ENCODE measurements at places on chromosomes 2 and 18.
A peak's percentile ranks its signal among the peaks of the same experiment; 100 is the strongest.

DNA sequence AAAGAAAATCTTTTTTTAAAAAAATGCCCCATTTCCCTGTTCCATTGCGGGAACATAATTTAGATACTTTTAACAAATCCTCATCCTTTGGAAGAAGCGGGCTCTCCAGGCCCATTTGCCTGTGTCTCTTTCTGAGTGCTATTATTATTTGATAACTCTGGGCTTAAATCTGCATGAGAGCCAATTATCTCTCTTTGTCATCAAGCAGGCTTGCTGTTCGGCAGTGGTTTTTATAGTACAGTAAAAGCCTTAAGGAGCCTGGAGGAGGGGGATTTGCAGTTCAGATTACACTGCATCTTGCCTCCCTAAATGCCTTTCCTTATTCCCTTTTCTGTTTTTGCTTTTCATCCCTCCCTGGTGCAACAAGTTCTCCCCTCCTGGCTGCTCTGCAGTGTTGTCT, 50.6 kb downstream of the CELF4 start:
- DNase-seq: no peak

DNA sequence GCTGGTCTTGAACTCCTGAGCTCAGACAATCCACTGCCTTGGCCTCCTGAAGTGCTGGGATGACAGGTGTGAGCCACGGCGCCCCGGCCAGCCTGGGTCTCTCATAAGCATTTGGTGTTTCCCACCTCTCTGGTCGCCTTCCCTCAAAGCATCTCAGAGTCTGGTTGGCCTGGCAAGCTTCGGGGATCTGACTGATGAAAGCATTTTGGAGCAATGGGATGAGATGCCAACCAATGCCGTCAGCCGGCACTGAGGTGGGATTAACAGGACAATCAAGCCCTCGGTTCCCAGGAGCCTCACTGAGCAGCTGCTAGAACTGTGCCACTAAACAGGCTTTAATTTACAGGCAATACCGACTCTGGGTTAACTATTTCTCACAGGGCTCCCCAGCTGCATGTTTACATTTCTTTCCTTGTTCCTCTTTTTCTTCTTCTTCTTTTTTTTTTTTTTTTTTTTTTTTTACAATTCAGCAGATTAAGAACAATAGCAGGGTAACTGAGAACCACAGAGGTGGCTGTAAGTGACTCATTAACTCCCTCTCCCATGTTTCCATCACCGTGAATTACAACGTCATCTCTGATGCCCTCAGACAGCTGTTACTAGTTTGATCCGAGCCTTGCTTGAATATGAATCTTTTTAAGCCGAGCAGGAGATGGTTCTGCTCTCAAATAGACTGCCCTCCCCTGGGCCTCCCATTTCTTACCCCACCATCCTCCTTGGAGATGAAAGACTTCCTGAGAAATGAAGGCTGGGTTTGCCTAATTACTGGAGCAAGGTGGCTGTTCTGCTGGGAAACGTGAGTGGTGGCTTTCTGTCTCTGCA, 37.9 kb downstream of the ODC1 start:
- no peak for DNase-seq

GRCh38 chr18:31931163-31931885, 11.6 kb downstream of the TRAPPC8 start:
- no peak for DNase-seq

GRCh38 chr2:109032229-109032820, 43.3 kb upstream of the EDAR start:
- no peak for DNase-seq

GRCh38 chr2:64846177-64846576, 143.0 kb upstream of the SLC1A4 start:
- no peak for DNase-seq

- no peak for DNase-seq
Measured at GRCh38 chr2:27131429-27131828, 3.0 kb downstream of the PREB start.

GRCh38 chr18:33833842-33834241, 255.8 kb downstream of the ASXL3 start:
- no peak for DNase-seq

DNA sequence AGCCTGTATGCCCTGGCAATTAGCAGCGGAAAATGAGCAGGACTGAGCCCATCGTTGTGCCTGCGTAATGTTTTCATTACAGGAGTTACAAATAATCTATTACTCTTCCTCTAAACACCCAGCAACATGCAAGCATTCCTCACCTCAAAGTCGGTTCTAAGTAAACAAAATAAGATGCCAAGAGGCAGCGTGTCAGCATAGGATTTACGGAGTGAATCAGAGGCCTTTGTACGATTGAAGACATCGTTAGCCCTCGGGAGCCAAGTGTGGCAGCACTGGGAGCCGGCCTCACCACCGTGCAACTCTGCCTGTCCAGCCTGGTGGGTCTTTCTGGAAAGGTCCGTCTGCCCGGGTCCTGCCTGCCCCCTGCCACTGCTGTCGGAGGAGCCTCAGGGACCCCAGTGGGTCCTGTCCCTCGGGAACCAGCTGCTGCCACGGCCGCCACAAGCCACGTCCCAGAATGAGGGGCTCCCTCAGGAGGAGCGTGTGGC, 80.1 kb upstream of the CTDP1 start:
- DNase-seq: no peak

DNA sequence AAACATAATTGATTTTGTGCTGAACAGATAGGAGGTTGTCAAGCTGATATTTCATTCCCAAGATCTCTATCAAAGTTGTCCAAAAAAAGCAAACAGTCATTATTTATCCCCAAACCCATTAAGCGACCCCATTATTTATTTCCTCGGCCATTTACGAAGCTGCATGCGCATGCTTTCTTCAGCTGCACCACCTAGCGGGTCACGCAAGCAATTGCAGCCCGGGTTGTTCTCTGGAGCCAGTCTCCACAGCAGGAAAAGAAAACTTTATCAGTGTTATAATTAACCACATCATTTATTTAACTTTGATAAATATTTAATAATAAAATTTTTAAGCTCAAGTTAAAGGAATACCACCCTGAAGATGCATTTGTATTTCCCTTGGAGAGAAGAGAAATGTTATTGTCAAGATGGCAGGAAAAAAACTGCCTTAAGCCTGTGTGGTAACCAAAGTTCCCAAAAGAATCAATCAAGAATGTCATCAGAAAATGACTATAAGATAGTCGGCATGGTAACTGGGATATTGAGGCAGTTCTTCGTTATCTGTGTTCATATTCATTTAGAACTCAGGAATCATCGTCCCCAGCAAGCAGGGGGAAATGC, 304.7 kb downstream of the FBXO15 start:
- peak; percentile 3 for DNase-seq

- no peak for DNase-seq
Measured at GRCh38 chr2:215000721-215001120, 137.7 kb downstream of the ABCA12 start.

DNA sequence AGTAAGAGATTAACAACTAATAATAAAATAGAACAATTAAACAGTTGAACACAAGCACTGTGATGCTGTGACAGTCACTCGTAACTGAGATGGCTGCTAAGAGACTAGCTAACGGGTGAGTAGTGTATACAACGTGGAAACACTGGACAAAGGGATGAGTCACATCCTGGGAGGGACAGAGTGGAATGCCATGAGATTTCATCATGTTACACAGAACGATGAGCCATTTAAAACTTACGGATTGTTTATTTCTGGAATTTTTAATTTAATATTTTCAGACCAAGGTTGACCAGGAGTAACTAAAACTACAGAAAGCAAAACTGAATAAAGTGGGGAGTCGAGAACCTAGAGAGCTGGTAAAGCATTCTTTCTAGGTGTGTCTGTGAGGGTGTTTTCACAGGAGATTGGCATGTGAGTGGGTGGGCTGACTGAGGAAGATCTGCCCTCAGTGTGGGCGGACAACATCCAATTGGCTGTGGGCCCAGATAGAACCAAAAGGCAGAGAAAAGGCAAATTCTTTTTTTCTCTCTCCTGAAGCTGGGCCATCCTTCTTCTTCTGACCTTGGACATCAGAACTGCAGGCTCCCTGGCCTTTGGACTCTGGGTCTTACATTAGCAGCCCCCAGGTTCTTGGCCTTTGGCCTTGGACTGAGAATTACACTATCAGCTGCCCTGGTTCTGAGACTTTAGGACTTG, 14.6 kb downstream of the TMSB10 start:
- no peak for DNase-seq

DNA sequence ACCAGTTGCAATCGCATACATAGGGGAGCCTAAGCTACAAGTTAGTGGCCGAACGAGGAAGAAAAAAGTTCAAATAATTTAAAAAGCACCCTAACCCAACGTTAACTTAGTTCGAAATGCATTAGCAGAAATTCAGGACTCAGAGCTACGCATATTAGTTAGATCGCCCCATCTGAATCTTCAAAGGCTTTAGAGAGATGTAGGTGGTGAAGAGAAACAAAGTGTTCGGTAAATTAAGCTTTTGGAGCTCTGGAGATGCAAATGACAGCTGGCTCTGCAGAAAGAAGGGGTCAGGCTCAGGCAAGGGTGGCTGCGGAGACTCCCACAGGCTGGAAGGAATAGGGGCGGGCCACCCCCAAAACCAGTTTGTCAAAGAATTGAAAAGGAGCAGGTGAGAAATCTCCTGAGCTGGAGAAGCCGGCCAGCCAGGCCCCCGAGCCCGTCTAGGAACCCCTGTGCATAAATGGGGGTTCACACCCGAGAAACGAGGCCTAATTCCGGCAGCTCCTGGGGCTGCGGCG, 621 bp downstream of the TXNL1 start:
- no peak for DNase-seq

DNA sequence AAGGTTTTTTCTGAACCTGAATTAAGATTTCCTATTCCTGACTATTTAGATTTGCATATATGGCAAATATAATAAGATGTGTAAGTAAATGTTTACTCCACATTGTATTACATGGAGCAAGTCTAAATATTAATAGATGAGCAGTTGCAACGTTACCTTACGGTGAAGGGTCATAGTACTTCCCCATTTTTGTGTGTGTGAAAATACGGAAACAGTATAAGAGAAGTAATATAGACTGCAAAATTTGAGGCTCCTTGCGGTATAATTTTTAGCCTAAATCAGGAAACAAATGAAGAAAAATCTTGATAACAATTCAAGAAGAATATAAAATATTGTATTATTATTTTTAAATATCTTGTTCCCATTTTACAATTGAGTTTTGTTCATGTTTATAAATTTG, 434.2 kb downstream of the GRB14 start:
- DNase-seq: no peak

GRCh38 chr2:47174733-47175361, 19.7 kb upstream of the STPG4 start:
- no peak for DNase-seq

- DNase-seq: no peak
Measured at GRCh38 chr2:119760237-119760955, 674 bp downstream of the PTPN4 start.

GRCh38 chr18:56825321-56825720, 174.2 kb downstream of the WDR7 start:
- DNase-seq: no peak

GRCh38 chr2:165191096-165191728, 12.6 kb downstream of the SCN3A start:
- DNase-seq: no peak

- DNase-seq: no peak
Measured at GRCh38 chr18:59575995-59576394, 121.2 kb downstream of the CCBE1 start.

- DNase-seq: no peak
Measured at GRCh38 chr2:31505111-31505510, 75.6 kb downstream of the SRD5A2 start.

DNA sequence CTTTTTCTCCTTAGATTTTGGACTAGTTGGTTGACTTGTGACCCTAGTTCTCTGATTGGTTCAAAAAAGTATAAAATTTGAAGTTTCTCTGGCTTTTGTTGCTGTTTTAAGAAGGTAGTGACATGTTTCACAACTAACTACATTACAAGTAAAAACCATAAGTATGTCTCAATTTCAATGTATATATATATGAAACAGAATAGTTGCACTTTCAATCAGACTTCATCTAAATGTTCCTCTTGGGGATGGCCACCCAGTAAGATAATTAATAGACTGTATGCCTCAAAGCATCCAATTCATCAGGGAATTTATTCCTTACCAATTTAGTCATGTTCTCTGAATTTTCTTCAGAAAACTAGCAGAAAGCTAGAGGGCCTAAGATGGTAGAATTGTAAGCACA, 259.7 kb downstream of the RPRM start:
- no peak for DNase-seq

- DNase-seq: no peak
Measured at GRCh38 chr2:127655209-127656073, 9.5 kb downstream of the GPR17 start.

DNA sequence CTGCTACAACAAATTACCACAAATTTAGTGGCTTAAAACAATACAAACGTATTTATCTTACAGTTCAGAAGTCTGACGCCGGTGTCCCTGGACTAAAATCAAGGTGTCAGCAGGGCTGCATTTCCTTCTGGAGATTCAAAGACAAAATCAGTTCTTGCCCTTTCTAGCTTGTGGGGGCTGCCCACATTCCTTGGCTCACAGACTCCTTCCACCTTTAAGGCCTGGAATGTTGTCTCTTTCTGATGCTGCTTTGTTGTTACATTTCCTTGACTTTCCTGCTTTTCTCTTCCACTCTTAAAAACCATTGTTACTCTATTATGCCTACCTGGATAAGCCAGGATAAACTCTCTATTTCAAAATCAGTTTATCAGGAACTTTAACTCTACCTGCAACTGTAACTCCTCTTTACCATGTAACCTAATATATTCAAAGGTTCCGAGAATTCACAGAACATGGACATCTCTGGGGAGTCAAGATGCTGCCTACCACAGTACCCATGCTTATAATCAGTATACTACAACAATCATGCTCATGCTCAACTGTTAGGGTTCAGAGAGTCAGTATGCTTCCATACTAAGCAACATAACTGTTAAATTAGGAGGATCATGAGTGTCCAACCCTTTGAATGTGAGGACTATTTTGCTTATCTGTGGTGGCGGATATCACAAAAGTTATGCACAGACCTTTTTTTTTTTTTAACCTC, 27.4 kb downstream of the YES1 start:
- no peak for DNase-seq

DNA sequence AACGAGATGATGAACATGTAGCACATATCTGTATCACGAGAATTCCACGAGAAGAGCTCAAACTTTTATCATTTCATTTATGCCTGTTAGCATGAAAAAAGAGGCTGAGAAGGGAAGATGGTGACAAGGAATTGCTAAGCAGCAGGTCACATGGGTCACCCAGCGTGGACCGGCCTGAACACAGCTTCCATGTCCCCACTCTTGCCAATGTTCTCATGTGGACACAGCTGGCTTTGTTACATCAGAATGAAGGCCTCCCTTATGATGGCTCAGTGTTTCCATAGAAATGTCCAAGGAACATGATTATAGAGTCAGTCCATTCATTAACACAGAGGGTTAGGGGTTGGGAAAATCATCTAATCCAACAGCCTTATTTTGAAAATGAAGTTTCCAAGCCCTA, 215.4 kb downstream of the CMPK2 start:
- DNase-seq: no peak

GRCh38 chr2:54419388-54419787, 36.7 kb upstream of the SPTBN1 start:
- no peak for DNase-seq

DNA sequence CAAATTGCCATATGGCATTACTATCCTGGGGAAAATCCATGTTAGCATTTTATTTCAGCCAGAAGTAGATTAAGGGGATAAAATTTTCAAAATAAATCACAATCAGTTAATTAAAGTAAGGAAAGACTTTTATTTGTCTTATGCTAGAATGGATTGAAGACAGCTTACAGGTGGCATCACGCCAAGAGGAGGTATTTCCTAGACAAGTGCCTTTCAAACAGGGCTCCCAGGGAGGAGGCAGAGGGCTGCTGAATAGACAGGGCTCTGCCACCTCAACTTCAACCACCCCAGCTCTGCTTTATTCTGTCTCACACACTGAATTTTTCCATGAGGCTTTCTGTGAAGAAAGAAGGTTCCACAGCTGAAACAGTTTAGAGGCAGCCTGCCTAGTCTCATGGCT, 12.2 kb downstream of the CCDC68 start:
- DNase-seq: no peak
